Stimulated activated CD4-positive, alpha-beta T cell treated with anti-CD3 and anti-CD28 coated beads, Interleukin-15, amount 100 ng/mL, for 1 hour (primary cell): ENCODE measurements at places on chromosomes 1 and 21.

DNA sequence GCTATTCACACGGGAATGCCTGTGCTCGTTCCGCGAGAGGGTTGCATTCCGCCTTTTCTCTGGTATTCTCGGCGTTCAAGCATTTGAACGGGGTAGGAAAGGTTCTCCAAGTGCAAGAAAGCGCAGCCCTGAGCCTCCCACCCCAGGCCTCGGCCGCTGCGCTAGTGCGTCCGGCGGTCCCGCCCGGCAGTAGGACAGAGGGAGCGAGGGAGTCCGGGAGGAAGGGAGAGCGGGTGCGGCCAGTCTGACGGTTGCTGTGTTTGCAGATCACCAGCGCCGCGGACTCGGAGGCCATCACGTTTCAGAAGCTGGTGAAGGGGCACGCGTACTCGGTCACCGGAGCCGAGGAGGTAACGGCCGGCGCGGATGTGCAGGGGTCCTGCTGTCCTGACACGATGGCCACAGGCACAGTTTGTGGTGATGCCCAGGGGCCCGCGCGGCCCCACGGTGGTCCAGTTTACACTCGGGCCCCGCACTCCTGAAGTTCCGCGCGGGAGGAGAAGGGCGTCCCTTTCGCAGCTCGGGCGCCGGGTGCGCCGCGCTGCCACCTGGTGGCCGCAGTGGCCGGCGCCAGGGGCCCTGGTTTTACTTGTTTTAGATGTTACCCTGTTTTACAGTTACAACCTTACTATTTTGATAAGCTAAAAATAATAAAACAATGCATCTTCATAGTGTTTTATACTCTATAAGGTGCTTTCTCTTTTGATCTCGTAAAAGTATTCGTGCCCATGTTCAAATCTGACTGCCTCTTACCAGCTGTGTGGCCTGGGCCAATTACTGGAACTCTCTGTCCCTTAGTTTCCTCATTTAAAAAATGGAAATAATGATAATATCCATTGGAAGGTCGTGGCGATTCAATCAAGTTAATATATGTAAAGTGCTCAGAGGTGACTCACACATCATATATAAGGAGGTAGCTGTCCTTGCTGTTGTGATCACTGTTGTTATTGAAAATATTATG is 36.7 kb downstream of the CAPN2 start:
- peak; percentile 60 for DNase-seq

DNA sequence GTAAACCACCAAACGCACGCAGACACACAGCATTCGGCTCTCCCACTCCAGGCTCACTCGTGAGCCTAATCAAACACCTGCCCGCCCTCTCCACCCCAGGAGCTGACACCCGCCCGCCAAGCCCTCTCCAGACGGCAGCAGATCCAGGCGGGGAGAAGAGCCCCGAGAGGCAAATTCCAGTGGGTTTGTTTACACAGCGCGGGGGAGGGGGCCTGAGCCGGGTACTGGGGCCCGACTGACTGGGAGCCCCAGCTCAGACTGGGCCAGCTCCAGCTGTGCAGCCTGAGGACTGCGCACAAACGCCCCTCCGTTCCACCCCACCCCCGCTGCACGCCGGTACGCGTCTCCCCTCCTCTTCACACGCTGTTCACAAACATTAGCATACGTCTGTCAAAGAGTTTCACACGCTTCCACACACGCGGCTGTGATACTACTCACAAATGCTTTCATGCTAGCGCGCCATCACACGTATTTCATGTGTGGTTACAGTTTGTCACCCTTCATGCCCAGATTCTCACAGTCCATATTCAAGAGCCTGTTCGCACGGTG is 1.0 kb upstream of the EFNA1 start:
- peak; percentile 14 for DNase-seq

- DNase-seq, result peak; percentile 12
Measured at GRCh38 chr1:51535006-51535592, 16.0 kb upstream of the EPS15 start.

GRCh38 chr1:193448682-193449461 is 262.5 kb upstream of the B3GALT2 start:
- no peak for DNase-seq

DNA sequence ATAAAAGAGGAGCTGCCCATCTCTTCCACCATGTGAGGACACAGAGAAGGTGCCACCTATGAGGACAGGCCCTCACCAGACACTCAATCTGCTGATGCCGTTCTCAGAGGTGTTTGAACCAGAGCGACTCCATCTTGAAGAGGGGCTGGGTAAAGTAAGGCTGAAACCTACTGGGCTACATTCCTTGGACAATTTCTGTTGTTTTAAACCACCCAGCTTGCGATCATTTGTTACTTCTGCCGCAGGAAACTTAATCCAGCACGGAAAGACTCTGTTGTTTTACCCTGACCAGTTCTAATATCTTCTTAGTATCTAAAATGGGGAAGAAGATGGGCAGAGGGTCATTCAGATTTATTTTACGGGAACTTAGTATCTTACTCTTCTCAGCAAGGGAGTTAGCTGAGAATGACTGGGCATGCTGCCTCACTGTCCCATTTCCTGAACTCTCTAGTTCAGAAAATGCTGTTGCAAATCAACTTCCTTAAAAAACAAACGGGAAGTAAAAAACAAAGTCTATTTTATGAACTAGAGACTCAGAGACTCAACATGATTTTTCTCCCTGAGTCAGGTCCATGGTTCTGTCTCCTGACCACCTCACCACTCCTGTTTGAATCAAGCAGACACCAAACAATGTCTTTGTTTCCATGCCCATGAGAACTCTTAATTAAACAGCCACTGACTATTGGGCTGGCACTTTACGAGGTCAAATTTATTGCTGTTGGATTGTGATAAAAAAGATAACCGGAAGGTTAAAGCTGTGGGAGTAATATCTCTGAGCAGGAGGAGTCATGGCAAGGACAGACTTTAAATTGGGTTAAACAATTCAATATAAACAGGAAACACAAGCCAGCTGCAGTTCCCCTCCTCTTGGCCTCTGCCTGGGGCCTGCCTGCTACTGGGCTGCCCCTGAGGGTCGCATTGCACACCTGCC is 23.8 kb upstream of the IFNAR1 start:
- no peak for DNase-seq

DNA sequence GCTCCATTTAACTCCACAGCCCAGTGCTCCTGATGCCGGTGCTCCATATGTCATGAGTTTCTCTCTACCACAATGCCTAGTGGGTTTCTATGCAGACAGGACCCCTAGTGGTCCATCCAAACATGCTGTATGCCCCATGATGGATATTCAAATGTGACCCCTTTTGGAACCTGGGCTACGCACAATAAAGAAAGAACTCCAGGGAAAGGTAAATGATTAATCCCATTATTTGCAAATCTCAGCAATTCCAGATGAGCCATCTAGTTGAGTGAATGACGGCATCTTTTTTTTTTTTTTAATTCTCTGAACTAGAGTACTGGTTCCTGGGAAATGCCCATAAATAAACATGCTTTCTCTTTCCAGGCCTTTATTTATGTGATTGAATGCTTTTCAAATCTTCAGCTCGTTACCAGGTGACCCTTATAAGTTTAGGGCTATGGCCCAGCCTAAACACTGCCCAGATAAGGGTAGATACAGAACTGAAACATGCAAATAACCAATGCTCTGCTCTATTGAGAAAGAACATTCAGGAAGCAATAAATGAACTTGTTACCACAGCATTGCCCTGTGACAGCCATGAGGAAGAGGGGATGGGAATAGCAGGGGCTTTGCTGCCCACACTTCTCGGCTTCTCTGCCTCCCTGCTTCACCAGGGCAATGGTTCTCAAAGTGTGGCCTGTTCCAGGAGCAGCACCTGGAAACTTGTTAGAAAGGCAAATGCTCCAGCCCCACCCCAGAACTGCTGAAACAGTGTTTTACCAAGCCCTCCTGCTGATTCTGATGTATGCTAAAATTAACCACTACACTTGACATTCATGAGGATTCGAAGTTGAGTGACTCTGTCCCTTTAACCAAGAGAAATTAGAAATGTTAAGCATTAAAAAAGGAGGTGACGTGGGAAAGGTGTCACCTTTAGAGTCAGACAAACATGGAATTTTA is 151.7 kb downstream of the SEC16B start:
- no peak for DNase-seq

DNA sequence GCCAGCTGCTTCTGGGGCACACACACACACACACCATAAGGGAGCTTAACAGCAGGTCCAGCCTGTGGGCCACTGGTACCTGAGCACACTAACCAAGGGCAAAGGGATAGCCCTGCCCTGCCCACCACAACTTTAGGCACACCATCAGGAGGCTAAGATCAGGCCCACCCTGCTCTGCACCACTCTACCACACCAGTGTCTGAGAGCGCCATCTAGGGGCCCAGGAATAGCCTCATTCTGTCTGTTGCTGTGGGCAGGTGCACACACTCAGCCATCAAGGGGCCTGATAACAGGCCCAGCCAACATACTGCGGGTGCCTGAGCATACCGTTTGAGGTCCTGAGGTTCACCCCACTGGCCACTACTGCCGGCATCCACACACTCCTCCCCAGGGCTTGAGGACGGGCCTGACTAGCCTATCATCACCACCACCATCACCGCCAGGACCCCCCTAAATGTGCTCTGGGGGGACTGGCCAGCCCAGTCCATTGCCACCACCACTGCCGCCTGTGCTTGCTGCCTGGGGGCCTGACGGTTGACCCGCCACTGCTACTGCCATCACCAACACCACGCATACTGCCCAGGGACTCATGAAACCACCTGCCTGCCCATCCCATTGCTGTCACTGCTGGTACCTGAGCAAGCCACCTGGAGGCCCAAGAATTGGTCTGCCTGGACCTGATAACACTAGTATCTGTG is 31.3 kb downstream of the NSL1 start:
- peak; percentile 45 for DNase-seq

GRCh38 chr1:215055281-215055935 is 27.1 kb upstream of the KCNK2 start:
- DNase-seq, result no peak

GRCh38 chr1:200981278-200981677 is 42.2 kb downstream of the KIF21B start:
- no peak for DNase-seq

DNA sequence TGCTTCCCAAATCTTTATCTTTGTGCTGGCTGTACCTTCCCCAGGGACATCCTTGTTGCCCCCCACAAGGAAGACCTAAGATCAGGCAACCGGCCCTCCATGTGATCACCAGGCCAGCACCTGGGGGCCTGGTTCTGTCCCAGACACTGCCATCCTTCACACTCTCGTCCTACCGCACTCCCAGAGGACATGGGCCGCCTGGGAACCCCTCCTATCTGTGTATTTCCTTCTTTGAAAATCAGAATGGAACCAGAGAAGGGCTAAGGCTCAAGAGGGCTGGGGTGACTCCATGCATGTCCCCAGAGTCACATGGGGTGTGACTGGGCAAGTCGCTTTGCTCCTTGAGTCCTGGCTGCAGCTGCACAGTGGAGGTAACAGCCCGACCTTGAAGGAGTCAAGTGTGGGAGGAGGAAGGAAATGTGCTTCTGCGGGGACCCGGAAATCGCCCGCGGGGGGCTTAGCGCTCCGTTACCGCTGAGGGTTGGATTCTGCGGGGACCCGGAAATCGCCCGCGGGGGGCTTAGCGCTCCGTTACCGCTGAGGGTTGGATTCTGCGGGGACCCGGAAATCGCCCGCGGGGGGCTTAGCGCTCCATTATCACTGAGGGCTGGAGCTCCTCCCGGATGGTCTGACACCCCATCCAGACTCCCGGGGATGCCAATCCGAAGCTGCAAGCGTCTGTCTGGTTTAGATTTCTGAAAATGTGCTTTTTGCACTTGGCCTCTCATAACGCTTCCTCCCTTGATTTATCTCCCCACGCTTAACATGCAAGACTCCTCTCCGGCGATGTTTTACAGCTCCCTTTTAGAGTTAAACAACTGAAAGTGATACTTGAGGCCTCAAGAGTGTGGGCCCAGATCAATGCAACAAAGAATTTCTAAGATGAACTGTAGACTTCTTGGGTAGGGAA is 278.9 kb downstream of the NPHP4 start:
- DNase-seq, result no peak

DNA sequence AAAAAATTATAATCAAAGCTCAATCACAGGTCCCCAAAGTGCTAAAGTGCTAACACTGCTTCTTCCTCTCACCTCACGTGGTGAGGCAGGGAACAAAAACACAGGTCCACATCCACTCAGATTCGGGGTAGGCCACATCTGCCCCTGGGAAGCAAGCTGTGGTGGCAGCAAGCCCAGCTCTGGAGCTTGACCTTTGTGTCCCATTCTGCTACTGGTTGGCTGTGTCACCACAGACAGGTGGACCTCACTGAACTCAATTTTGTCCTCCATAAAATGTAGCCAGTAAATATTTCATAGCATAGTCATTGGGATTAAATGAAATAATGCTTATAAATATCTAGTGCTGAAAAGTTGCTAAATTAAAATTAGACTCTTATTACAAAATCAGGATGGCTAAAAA is 8.5 kb downstream of the AZIN2 start:
- no peak for DNase-seq

GRCh38 chr1:99544328-99544727 is 101.6 kb upstream of the PALMD start:
- no peak for DNase-seq

- no peak for DNase-seq
Measured at GRCh38 chr1:230242326-230242725, 175.3 kb downstream of the GALNT2 start.

GRCh38 chr21:24023936-24024335 is 1583.3 kb downstream of the MRPL39 start:
- no peak for DNase-seq

GRCh38 chr1:27098431-27099134 is 56.3 kb downstream of the SLC9A1 start:
- DNase-seq, result no peak

DNA sequence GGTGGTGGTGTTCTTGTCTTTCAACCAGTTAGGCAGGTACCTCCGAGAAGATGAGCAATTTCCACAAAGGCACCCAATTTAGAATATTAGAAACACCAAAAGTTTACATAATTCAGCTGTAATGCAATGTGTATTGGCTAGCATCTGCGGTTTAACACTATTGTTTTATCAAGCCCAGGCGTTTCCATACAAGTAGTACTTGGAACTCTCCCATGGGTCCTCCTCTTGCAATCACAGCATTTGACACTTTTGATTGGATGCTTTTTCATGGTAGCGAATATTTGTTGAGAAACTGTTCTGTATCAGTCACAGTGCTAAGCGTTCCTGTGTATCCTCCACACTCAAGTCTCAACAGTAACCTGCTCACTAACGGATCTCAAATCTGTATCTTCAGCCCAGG is 20.1 kb upstream of the MAP1LC3C start:
- no peak for DNase-seq

DNA sequence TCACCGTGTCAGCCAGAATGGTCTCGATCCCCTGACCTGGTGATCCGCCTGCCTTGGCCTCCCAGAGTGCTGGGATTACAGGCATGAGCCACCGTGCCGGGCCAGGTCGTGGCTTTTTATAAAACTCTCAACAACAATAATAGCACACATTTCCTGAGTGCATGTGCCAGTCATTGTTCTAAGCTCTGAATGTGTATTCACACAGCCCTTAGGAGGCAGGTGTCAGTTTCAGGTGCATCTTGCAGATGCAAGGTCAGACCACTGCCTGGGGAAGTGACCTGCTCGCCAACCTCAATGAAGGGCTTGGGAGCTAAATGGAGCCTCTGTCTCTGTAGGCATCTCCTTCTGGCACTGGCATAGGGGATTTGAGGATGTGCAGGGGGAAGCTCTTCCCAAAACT is 1.6 kb upstream of the LEFTY2 start:
- DNase-seq, result no peak

GRCh38 chr1:161994175-161994668 is 29.4 kb downstream of the OLFML2B start:
- DNase-seq, result no peak

- DNase-seq, result no peak
Measured at GRCh38 chr1:183914891-183915290, 110.0 kb downstream of the RGL1 start.
